ENCODE measurements at places on chromosomes 5 and 9. TPM values are rescaled to one million over a fixed set of nuclear protein-coding genes. Genes with fewer than 3 reads are reported as not detected.

GRCh38 chr5:62341783-62342475 is 35.9 kb downstream of the KIF2A start:
- DNase-seq: no peak

DNA sequence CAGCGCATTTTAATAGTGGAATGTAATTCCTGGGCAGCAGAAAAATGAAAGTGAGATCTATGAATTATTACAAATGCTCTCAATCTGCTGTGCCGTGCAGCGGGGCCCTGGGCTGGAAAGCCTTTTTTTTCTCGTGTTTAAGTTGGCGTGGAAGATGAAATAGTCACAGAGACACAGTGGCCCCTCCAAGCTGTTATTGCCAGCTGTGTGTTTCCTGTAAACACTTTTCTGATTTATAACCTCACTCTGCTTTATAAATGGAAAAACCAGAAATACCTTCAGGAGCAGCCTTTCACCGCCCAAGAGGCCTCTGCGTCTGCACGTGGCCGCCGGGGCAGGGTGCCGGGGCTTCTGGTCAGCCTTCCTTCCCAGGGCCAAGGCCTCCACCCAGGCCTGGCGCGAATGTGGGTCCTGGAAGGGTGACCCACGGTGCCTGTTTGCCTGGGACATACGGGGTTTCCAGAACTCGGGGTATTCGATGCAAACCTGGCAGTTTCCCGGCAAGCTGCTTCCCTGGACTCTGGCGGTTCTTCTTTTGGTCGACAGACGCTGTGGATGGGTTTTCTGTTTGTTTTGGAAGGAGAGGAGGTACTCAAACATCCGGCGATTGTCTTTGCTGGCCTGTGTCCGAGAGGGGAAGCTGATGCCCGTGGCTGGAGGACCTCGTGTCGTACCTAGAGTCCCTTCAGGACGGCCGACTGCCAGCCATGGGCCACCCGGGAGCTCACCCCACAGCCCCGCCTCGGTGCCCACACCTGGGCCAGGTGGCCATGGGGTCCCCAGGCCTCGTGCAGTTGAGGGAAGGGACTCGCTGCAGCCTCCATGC is 256.7 kb downstream of the PARP8 start:
- no peak for DNase-seq

The HACD4 gene
- total RNA-seq: 1.4 TPM

DNA sequence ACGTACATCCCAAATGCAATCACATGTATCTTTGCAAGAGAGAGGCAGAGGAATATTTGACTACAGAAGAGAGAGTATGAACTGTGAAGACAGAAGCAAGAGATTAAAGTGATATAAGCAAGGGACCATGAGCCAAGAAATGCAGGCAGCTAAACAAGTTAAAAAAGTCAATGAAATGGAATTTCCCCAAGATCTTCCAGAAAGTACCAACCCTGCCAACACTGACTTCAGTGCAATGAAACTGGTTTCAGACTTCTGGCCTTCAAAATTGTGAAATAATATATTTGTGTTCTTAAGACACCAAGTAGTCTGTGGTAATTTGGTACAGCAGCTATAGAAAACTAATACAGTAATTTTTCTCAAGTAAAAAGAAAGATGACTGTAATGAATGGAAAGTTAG is 20.9 kb downstream of the FOXI1 start:
- DNase-seq: no peak

The CDH18 gene
- total RNA-seq: not detected

- DNase-seq: no peak
These were observed 429.4 kb downstream of the PIK3R1 start for GRCh38 chr5:68644971-68645370.

- no peak for DNase-seq
These were observed 83.3 kb upstream of the ZBTB43 start for GRCh38 chr9:126721564-126721981.

- no peak for DNase-seq
These were observed 4.4 kb upstream of the EBF1 start for GRCh38 chr5:159104051-159104651.

DNA sequence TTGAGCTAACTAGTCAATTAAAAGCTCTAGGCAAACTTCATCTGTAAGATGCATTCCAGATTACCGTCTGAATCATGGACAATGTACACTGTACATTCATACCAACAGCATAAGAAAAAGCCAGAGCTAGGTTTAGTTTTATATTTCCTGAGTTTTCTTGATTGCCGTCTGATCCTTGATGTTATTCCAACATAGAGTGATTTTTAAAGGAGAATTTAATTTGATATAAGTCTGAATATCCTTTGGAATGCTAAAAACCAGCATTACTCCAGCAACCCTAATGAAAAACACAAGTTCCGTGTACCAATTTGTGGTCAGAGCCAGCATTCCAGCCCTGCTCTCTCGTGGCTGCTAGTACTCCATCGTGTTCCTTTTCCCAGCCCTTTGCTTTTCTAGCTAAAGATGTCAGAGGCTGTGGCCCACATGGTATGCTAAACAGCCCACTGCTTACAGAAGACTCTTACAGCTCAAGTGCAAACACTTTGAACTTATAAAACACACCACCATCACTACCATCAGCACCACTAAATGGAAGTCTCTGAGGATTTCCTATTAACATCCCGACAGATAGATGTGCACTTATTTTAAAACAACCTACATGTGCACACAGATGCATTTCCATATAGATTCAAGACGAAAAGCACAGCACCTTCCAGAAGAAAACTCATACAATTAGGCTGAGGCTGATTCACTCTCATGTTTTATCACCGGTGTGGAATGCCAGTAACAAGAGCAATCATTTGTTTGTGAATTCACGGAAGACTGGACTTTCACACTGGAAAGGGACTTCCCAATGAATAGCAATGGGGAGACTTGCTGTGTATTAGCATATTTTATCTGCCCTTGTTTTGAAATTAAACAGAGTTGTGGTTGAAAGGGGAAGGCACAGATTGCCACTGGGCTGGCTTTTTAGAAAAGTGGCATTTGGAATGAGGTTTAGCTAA is 246.9 kb upstream of the GAS1 start:
- DNase-seq: no peak

- no peak for DNase-seq
These were observed 82.2 kb upstream of the CXCL14 start for GRCh38 chr5:135660826-135661575.

The RPL12 gene
- total RNA-seq: 1,591 TPM

- DNase-seq: no peak
These were observed 9.2 kb upstream of the FIBCD1 start for GRCh38 chr9:130948266-130948665.

The SLC35D2 gene
- 4.4 TPM for total RNA-seq

DNA sequence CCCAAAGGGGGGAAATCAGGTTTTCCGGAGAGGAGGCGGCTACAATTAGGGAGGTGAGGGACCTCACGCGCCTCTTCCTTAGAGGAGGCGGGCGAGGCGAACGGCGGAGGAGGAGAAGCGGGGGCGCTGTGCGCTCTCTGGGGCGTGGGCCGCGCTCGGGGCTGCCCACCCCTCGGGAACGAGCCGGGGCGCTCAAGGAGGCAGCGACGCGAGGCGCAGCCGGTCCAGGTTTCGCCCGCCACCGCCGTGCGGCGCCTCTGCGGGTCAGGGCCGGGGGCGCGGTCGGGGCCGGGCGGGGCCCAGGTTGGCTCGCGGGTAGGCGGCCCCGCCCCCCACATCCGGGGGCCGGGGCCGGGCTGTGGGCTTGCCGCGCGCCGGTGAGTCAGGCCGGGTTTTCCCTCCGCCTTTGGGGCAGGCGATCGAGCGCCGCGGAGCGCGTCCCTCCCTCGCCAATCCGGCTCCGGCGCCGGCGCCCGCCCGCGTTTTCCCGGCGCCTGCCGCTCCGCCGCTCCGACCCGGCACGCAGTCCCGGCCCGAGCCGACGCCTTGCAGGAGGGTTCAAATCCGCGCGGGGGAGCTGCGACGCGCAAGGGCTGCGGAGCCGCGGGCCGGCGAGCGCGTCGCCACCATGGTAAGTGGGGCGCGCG is at the start of gene N4BP3:
N4BP3 (plus strand) TSS at position 392 of the 647 bp plus-strand sequence. CDS start 6,052 bp downstream, outside the sequence.
- peak; percentile 82 for DNase-seq

The C5orf52 gene
- total RNA-seq: not detected

- DNase-seq: no peak
These were observed 1.2 kb downstream of the SRFBP1 start for GRCh38 chr5:121962958-121963357.

- DNase-seq: no peak
These were observed 39.0 kb upstream of the CD180 start for GRCh38 chr5:67235399-67236110.

- DNase-seq: no peak
These were observed 123.1 kb upstream of the ZNF608 start for GRCh38 chr5:124869426-124870033.

The PFN3 gene
- not detected for total RNA-seq

DNA sequence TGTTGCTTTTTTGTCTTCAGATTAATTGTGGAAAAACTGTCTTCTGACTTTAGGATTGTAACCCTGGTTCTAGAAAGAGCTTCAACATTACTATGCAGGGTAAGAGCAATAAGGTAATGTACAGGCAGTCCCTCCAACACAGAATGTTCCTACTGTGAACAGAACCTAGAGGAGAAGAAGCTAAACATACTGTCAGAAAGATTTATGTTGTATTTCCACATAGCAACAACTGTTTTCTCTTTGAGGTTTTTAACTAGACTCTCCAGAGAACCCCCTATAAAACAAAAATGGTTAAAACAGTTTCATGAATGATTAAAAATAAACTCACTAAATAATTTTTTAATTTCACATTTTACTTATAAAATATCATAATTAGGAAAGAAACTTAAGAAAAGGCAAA is 64.3 kb upstream of the NAA35 start:
- no peak for DNase-seq

- no peak for DNase-seq
These were observed 21.6 kb downstream of the MRPL22 start for GRCh38 chr5:154962494-154962893.

GRCh38 chr5:146645342-146645741 is 129.4 kb upstream of the GPR151 start:
- no peak for DNase-seq

The LHX3 gene
- total RNA-seq: 0.08 TPM

The C5orf34 gene
- total RNA-seq: 3.8 TPM

DNA sequence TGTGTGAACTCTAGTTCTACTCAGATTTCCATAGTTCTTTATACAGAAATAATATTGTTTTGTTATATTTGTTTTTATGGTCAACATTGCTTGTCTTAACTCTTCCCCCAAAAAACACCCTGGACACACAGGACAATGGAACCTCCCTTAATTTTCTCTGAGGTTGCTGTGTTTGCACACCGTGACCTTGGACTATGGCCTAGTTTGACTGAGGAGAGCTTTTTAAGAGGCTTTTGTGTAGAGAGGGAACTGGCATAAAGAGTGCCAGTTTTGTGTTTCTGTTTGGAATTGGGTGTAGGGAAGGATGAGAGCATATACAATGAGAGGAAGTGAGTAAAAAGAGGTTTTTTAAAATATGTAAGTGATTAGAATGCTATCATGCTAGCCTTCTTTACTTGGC is 101.1 kb upstream of the MEF2C start:
- DNase-seq: no peak

GRCh38 chr5:125926172-125926571 is 497.0 kb upstream of the GRAMD2B start:
- no peak for DNase-seq

- DNase-seq: peak; percentile 47
These were observed 70.7 kb upstream of the RNF38 start for GRCh38 chr9:36470643-36471290.

The AK8 gene
- total RNA-seq: not detected

GRCh38 chr9:115106642-115107041 is 11.3 kb downstream of the TNC start:
- no peak for DNase-seq

DNA sequence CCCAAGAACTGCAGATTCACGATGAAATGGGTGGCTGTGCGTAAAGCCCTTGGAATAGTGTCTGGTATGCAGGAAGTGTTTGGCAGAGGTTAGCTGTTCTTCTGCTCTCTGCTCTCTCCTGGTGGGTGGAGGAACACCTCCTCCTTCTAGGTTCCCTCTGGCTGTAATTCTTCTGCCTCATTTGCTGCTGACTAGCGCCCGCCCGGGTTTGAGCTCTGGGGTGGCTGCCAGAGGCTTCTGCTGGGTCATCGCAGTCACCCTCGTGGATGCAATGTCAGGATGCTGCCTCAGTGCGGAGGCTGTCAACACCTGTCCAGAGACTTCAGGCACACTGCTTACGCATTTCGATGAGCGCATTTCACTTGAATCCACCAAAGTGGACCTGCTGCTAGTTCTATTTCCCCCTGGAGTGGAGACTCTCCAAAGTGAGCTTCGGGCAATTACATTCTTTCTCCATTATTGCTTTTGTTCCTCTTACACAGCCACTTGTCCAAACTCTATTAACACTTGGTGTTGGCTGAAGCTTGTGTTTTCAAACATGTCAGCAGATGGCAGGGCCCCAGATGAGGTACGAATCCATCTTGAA is 11.7 kb downstream of the DOCK2 start:
- DNase-seq: no peak

GRCh38 chr5:166349046-166349445 is 1942.4 kb upstream of the WWC1 start:
- DNase-seq: no peak

DNA sequence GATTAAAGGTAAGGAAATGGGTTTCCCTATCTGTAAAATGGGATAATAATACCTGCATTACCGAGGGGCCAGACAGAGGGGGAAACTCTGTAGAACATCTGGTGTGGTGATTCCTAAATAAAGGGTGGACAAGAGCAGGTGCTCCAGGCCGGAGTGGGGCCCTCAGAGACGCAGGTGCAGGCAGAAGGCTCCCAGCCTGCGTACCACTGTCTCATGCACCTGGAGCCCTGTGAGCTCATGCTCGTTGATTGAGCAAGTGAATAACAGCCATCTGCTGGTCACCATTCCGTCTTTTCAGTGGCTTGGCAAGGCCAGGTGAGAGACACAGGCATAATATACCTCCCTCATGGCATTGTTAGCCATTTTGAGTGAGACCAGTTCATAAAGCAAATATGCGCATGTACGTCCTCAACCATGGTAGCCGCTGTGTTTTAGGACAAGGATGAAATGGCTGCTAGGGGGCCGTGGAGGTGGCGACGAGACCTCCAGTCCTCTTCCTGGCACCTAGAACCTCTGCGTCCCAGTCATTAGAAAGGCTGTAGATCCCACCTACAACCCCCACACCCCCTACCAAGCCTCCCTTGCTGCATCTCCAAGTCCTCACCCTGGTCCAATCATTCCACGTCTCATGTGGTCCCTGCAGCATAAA is 198.0 kb upstream of the MVB12B start:
- DNase-seq: no peak

The SLC34A3 gene
- total RNA-seq: not detected

DNA sequence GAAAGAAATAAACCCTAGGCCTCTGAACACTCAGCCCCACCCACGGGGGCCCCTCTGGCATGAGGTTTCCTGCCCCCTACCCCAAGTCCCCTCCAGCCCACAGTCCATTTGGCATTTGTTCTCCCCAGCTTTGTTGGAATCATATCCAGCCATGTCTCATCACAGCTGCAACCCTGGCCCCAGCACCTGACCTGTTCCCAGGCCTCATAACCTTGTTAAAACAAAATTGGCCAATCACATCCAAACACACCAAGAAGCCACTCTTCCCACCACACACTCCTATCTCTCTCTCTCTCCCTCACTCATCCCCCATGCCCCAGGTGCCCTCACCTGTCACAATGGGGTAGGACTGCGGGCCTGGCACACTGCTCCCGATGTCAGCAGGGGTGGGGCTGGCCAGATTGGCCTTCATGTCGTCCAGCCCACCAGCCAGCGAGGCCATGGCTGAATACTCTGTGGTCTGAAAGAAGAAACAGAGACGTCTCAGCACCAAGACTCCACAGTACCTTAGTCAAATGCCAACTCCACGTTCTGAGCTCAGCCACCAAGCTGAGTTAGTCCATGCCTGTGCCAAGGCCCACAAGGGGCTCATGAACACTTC is 110.9 kb downstream of the PAX5 start:
- DNase-seq: no peak
